Epithelial cell of esophagus (primary cell): ENCODE measurements at places on chromosomes 5 and 9.

DNA sequence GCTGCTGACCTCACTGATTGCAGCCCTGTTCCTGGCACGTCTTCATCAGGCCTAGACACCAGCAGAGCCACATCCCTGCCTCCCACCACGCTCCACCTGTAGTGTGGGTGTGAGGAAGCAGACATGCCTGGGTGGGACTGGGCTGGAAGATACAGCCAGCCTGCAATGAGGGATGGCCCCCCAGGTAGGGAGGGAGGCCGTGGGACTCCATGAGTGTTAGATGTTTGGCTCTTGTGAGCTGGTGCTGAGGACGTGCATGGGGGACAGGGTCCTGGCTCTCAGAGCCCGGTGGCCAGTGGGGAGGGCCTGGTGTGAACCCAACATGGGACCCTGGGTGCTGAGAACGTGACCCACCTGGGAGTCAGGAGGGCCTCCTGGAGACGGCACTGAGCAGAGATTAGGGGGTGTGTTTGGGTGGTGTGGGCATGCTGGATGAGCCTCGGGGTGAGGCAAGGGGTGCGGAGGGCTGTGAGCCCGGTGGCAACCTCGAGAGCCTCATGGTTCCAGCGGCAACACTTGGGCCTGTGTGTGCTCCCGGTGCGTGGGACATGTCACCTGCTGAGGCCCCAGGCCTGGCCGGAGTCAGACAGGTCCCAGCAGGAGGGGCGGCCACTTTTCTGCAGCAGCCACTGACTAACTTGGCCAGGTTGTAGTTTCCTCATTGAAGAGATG is 87.6 kb downstream of the PHF2 start:
- DNase-seq: no peak

DNA sequence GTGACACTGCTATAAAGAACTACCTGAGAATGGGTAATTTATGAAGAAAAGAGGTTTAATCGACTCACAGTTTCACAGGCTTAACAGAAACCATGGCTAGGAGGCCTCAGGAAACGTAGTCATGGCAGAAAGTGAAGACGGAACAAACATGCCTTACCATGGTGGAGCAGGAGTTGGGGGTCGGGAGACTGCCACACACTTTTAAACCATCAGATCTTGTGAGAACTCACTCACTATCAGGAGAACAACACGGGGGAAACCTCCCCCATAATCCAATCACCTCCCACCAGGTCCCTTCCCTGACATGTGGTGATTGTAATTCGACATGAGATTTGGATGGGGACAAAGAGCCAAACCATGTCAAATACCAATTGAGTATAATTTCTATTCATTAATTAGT is 2392.6 kb upstream of the C9orf72 start:
- DNase-seq: no peak

DNA sequence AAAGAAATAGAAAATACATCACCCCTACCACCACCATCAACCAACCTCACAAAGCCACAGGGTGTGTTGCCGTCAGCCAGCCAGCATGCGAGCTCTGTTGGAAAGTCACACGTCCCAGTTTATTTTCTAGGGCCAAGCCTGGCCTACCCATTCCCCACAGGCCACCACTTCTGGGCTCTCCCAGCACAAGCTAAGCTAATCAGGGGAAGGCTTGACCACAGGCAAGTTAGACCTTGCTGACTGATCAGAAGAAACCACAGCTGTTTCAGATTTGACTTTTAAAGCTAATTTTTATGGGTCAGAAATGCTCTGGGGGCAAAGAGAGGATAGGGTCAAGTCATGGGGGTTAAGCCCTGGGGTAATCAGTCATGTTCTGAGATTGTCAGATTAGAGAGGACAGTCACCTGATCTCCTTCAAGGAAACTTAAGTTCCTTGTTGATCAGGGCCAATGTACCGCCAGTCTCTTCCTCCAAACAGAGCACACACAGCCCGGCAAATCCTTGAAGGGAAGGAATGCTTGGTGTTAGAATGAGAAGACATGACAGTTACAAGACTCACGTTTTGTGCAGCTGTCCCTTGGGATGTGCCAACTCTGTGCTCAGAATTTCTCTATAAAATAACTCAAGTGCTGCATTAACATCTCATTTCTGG is 7.6 kb downstream of the SHB start:
- no peak for DNase-seq

- DNase-seq: no peak
Measured at GRCh38 chr5:112854651-112855050, 6.4 kb upstream of the SRP19 start.

- DNase-seq: peak; percentile 92
Measured at GRCh38 chr5:153629027-153629895, 138.8 kb downstream of the GRIA1 start.

GRCh38 chr5:125043781-125044391 is 297.4 kb upstream of the ZNF608 start:
- peak; percentile 80 for DNase-seq

- DNase-seq: no peak
Measured at GRCh38 chr5:137389042-137389441, 110.1 kb downstream of the SPOCK1 start.

- peak; percentile 90 for DNase-seq
Measured at GRCh38 chr5:66582499-66583165, 13.6 kb upstream of the MAST4 start.

- peak; percentile 48 for DNase-seq
Measured at GRCh38 chr5:16013334-16014065, 166.1 kb downstream of the MARCHF11 start.

- DNase-seq: peak; percentile 69
Measured at GRCh38 chr5:147628058-147628895, 118.4 kb upstream of the DPYSL3 start.

DNA sequence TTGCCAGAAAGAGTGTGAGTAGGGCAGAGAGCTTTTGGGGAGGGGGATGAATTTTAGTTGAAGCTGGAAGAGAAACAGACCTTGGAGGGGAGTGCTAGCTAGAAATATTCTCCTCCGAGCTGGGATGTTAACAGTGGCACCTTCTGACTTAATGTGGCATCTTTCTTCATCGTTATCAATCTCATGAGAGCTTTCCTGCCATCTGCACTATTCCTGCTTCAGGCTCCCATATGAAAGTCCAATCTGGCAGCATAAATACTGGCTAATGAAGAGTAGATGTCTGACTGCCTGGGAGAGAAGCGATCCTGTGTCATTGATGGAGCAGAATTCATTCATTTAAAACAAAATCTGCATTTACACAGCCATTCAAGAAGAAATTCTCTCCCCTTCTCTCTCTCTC is 284.5 kb downstream of the TMEM38B start:
- DNase-seq: no peak

GRCh38 chr9:89400403-89401116 is 82.3 kb downstream of the SECISBP2 start:
- no peak for DNase-seq

DNA sequence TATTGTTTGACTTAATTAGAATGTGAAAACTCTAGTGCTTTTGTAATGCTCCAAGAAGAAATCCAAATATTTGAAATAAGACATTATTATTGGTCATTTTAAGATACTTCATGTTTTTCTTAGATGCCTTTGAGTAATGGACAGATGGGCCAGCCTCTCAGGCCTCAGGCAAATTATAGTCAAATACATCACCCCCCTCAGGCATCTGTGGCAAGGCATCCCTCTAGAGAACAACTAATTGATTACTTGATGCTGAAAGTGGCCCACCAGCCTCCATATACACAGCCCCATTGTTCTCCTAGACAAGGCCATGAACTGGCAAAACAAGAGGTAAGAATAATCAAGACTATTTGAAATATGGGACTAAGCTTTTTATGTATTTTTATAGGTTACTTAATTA is 69.2 kb upstream of the SREK1 start:
- DNase-seq: no peak

GRCh38 chr9:84241817-84242373 is 98.7 kb downstream of the SLC28A3 start:
- no peak for DNase-seq

- peak; percentile 97 for DNase-seq
Measured at GRCh38 chr5:141603923-141604717, 14.7 kb downstream of the DIAPH1 start.

DNA sequence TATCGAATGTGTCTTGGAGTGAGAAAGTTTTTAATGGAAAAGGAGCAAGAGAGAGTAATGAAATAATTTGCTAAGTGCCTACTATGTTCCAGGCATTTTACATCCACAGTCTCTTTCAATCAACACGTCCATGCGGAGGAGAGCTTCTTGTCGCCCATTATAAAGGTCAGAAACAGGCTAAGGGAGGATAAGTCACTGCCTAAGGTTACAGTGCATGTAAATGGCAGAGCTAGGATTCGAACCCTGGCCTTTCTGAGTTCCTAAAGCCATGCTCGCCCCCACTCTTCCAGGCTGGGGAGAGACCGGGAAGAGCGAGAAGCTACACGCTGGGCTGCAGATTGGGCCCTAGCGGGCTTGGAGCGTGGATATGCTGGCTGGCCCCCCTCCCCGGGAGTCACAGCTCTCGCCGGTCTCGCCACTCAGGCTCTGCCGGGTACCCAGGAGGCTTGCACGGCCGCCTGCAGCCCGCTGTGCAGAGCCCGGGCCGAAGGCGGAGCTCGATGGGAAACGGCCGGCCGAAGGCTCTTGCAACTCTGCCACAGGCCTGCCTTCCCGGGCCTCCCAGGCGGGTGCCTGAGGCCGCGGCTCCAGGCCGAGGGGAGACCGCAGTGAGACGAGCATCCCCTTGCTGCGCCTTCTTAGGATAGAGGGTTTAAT is 775 bp upstream of the LHX2 start:
- no peak for DNase-seq

GRCh38 chr9:33375238-33375840 is 27.0 kb downstream of the AQP7 start:
- DNase-seq: no peak

GRCh38 chr5:39720136-39720535 is 295.4 kb upstream of the DAB2 start:
- DNase-seq: no peak

- no peak for DNase-seq
Measured at GRCh38 chr9:21402386-21403251, 6.3 kb upstream of the IFNA8 start.

DNA sequence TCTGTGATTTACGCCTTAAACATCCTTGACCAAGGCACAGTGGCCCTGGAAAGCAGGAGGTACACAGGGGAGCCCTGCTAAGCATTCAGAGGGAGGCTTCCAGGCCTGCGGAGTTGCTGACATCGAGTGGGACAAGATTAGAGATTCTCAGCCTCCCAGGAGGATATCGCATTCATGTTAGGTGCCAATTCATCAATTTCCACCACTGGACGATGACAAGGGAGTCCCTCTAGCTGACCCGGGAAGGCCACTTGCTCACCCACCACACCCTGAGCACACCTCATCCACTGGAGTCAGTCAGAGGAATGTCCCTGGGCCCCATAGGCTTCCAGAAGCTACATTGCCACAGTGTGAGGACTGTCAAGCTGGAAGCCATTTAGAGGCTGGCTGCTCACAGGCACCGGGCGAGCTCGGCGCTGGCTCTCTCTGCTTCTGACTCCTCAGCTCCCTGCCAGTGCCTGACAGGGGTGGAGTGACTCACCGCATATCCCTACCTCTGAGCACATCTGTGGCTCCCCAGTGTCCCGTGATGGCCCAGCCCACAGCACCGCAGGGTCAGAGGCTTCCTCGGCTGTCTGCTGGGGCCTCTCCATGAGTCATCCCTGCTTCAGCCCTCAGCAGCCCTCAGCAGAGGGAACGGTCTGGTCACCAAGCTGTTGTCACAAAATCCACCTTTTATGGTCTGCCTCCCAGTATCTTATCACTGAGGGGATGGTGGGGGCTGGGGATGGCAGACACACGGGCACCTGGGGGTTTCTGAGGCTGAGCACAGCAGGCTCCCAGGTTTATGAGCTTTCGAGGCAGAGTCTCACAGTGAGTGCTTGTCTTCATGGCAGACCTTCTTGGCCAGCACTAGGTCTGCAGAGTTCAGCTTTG is 117.5 kb downstream of the ZNF608 start:
- DNase-seq: peak; percentile 94

DNA sequence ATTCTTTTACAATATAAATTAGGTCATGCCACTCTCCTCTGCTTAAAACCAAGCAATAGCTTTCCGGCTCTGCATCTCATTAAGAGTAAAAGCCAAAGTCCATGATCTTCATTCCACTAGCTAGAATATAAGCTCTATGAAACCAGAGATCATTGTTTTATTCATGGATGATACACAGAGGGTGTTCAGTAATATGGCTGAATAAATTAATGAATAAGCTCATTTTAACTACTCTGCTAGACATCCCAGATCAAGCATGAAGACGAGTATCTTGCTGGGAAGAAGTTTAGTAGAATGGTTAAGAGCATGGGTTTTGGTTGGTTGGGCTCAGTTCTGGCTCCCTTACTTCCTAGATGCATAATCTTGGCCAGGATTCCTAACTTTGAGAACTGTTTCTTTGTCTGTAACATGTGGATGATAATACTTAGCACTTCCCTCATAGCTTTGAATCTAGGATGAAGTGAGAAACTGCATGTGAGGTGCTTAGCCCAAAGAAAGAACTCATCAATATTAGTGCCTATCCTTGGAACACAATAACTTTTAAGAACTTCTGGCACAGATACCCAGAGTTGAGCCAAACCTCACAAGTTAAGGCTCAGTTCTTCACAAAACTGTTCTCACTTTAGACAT is 106.8 kb downstream of the MSX2 start:
- no peak for DNase-seq

DNA sequence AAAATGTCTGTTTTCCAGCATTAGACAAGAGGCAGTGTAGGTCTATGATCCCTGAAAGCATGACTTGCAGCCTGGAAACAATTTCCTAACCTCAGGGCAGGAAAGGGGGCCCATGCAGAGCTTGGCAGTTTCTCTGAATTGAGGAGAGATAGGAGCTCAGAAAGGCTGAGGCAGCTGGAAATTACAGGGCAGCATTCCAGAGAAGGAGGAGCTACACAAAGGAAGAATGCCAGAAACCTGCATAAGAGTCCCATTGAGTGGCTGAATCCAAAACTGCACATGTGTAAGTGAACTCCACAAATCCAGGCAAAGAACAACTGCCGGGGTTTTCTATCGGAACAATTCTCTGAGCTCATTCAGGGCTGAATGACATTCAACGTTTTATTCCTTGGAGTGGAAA is 346.8 kb downstream of the PIK3R1 start:
- DNase-seq: peak; percentile 34

GRCh38 chr5:111271885-111272284 is 47.7 kb downstream of the CAMK4 start:
- peak; percentile 4 for DNase-seq

DNA sequence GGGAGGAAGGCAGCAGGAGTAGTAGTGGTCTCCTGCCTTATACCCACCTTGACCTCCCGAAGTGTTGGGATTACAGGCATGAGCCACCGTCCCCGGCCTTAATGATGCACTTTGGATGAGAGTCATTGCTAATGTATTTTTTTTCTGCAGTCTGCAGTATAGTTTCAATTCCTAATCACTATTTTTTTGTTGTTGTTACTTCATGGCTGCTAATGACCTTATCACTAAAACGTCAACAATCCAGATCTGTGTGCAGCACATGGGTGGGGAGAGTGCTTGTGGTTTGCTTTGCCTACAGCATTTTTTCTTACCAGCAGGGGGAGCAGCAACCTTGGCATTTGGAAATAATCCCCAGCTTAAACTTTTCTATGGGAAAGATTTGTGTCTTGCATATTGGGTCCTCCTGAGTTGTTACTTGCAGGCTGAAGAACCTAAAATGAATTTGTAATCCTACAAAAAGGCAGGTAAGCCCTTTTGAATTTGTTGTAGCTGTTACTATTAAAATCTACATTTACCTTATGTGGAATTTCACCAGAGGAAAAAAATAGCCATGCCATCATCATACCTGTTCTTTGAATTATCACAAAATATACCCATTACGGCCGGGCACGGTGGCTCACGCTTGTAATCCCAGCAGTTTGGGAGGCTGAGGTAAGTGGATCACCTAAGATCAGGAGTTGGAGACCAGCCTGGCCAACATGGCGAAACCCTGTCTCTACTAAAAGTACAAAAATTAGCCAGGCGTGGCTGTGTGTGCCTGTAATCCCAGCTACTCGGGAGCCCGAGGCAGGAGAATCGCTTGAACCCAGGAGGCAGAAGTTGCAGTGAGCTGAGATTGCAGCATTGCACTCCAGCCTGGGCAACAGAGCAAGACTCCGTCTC is 6.3 kb upstream of the MED7 start:
- DNase-seq: peak; percentile 72
